ENCODE measurements at places on chromosomes 2 and 18.
A peak's percentile ranks its signal among the peaks of the same experiment; 100 is the strongest.

GRCh38 chr2:216130346-216130971 lies 21.3 kb downstream of the XRCC5 start:
- no peak for DNase-seq

DNA sequence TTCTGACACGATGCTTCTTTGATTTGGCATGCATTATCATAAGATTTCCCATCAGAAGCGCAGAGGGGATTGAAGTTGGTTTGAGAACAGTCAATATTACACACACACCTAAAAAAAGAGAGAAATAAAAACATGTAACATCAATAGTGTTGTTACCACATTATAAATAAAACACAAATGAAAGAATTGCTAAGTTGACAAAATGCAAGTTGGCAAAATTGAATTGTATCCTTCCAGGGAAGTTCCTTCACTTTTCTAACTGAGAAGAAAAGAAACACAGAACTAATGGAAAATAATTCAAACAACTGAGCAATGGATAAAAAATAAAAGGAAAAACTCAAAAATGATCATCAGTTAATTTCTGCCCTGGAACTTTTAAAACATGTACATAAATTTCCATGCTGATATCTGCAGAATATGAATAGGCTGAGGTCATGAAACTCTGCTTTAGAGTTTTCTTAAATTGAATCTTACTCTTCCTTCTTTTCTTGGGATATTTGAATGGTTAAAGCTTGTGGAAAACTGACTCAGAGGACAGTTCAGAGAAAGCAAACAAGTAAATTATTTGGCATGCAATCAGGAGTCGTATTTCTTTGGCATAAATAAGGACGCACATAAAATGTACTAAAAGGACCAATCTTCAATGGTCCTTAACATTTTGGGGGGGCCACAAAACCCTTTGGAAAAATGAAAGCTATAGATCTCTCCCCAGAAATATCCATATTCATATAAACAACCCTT lies 152.4 kb upstream of the CAVIN2 start:
- DNase-seq, result no peak

GRCh38 chr2:31192851-31193392 lies 24.4 kb downstream of the CAPN14 start:
- DNase-seq, result no peak

DNA sequence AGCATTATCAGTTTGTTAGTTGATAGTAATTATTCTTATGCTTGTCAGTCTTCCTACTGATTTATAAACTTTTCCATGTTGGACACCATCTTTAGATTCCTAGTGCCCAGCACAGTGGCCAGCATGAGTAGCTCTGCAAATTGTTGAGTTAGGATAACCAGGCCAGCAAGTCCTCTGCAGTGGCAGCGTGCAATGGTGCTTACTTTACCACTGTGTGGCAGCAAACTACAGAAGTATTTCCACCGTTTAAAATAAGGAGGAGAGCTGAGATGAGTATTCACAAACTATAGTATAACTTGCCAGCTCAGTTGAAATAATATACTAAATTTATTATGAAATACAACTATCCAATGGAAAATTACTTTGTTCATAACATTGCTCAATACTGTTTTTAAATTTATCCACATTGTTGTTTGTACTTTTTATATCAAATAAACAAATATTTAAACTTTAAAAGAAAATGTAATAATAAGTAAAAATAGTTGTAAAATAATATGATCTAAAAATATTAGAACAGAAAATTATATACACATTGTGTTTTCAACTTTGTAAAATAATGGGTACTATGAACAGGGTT lies 9.3 kb upstream of the THADA start:
- peak; percentile 32 for DNase-seq

- no peak for DNase-seq
Observed at GRCh38 chr2:174300114-174300513, 34.6 kb upstream of the SP9 start.

DNA sequence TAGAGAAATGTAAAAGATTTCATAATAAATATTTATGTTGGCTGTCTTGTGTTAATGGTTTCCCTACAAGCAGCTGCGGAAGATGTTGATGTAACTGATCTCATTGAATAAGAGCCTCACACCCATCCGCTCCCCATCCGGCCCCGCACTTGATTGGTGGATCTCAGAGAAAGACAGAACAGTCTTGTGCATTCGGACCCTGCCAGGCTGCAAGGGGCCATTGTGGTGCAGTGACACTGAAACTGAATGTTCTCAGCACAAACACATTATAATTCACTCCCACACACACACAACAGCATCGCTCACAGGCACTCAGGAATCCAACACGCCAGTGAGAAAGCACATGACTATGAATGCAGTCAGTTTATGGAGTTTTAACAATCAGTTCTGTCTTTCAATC lies 47.8 kb downstream of the PRELID3A start:
- DNase-seq, result no peak

GRCh38 chr2:181152226-181152625 lies 171.8 kb downstream of the UBE2E3 start:
- no peak for DNase-seq

DNA sequence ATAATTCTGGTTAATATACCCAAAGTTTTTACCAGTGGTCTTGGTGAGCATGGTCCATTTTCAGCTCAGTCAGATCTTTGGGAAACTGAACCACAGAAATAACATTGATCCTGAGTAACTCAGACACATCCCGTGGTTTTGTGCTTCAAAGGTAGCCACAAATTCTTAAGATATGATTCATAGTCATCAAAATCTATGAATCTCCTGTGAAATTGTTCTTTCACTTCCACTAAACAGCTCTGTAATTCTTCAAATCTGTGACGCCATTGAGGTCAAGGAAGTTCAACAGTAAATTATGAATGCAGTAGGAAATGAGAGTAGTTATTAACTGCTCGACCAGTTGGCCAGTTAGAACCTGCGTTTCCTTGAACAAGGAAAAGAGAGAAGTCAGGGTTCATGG lies 147.3 kb downstream of the IRS1 start:
- no peak for DNase-seq

GRCh38 chr18:24734058-24734457 lies 273.6 kb downstream of the HRH4 start:
- DNase-seq, result no peak

DNA sequence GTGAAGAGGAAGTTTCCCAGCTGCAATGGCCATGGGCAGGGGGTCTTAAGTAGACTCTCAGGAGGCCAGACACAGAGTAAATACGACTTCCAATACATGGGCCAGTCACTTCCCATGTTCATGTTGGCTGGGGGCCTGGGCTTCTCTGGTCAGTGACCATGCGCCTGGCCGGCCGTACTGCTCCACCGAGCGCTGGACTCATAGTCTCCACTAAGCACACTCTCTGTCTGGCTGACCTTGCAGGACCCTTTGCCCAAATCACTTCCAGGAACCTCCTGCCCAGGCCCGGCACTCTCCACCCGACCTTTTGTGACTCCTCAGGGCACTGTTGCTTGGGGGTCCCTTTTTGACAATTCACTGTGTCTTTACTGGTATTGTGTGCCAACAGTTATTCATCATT lies 69.3 kb downstream of the SOWAHC start:
- DNase-seq, result no peak

DNA sequence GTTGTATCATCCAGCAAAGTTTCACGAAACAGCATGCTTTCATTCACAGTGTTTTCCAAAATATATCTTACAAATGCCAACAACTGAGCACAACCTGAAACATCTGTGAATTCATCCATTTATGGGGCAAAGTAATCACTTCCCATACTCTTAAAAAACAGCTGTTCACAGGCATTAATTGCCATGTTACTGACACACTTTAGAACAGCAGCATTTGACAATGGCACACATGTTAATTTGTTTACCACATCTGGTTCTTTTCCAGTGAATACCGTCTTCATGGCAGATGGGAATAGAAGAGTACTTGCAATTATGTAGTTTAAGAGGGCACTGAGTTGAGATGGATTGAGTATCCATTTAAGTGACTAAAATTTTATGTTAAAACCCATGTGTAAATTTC lies 347.4 kb upstream of the LRP1B start:
- DNase-seq, result no peak

- no peak for DNase-seq
Observed at GRCh38 chr2:146748046-146748445, 1096.8 kb upstream of the ACVR2A start.

DNA sequence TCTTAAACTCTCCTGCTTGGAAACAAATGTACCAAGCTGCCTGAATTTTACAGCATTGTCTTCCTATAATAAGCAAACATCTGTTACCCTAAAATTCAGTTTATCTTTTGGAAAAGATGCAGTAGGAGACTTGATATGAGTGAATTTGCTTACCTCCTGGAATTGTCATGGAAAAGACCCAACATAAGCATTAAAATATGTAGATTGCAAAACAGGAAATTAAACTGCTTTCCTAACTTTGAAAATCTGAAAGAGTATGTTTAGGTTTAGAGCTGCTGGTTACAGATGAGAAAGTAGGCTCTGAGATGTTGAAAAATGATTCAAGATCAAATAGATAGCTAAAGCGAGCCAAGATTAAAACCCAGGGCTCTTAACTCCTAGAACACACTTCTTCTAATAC lies 316.5 kb downstream of the SOX11 start:
- DNase-seq, result no peak

GRCh38 chr2:111617299-111618225 lies 266.4 kb downstream of the ANAPC1 start:
- DNase-seq, result no peak

DNA sequence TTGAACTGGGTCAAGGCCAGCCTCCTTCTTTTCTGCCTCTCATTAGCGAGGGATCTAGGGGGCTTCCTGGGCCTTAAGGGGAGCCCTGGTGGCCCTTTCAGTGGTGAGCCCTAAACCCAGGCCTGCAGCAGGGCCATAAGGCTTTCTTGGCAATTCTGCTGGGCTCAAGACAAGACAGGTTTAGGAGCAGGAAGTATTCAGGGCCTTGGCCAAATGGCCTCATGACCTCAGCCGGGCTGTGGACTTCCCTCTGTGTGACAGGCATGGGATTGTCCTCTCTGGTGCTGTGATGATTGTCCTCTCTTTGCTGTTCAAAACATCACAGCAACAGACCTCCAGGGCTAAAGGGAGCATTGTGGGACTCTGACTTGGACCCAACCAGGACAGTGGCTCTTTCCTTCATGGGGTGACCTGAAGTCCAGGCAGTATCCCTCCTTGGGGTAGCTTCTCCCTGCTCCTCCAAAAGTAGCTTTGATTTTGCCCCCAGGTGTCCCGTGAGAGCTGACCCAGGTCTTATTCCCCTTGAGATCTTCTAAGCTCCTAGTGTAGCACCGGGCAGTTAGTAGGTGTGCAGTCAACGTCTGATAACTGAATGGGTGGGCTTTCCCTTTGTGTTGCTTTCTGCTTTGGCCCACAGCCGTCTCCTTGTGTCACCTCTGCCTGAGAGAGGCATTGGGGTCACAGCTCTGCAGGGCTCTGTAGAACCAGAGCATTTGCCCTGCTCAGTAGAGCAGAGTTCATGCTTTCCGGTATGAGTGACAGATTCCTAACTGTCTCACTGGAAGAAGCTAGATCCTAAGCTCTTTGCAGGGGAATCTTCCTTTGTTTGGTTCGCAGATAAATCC lies 14.7 kb downstream of the FOSL2 start:
- DNase-seq, result no peak

DNA sequence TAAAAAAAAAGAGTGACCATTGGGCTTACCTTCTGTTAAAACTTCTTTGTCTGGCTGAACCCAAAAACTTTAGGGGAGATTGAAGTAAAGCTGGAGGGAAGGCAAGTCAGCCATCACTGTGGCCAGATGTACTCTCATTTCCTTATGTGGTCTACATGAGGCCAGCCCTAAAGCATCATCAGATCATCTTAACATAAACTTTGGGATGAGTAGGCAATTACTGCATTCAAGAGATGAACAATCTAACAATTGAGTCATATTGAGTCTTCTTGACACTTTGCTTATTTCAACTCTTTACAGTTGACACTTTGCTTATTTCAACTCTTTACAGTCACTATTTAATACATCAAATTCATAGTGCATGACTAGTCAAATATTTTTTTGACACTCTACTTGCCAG lies 155.6 kb downstream of the QPCT start:
- no peak for DNase-seq

GRCh38 chr2:202378662-202379358 lies 2.7 kb downstream of the BMPR2 start:
- no peak for DNase-seq

GRCh38 chr2:37355735-37356134 lies 11.3 kb downstream of the QPCT start:
- no peak for DNase-seq

GRCh38 chr2:96556441-96557330 lies 20.1 kb downstream of the ARID5A start:
- DNase-seq, result no peak

- DNase-seq, result no peak
Observed at GRCh38 chr2:154724194-154724797, 25.8 kb downstream of the KCNJ3 start.

Data from GM13976 (cell line).